ENCODE measurements at places on chromosomes 1 and 21. TPM values are rescaled to one million over a fixed set of nuclear protein-coding genes. Genes with fewer than 3 reads are reported as not detected.

The LRRN2 gene
- not detected for total RNA-seq

The MPL gene
- not detected for total RNA-seq

The MAGOH gene
- total RNA-seq = 28.1 TPM

The CHAF1B gene
- total RNA-seq = 0.89 TPM

The MXRA8 gene
- 172 TPM for total RNA-seq

The WNT3A gene
- total RNA-seq = not detected

The LCE1A gene
- not detected for total RNA-seq

The S100A4 gene
- total RNA-seq = 6.1 TPM

The ARTN gene
- 0.30 TPM for total RNA-seq

The TADA1 gene
- total RNA-seq = 8.3 TPM

The DDAH1 gene
- 41.3 TPM for total RNA-seq

The CYP4X1 gene
- total RNA-seq = not detected

The KCNE2 gene
- total RNA-seq = not detected

The KCNN3 gene
- 0.32 TPM for total RNA-seq

The ACTL8 gene
- under 0.01 TPM for total RNA-seq

The SSX2IP gene
- 9.5 TPM for total RNA-seq

The KCNJ15 gene
- total RNA-seq = 1.8 TPM

The PLA2G2E gene
- total RNA-seq = not detected

The CHD5 gene
- 0.18 TPM for total RNA-seq

The TDRD5 gene
- total RNA-seq = not detected

The OR2L8 gene
- not detected for total RNA-seq

The CLIC6 gene
- not detected for total RNA-seq

The GNAT2 gene
- not detected for total RNA-seq

The EPHB2 gene
- total RNA-seq = 58.8 TPM

The RNU1-3 gene
- total RNA-seq = under 0.01 TPM
